ENCODE measurements at places on chromosomes 4 and X.
A peak's percentile ranks its signal among the peaks of the same experiment; 100 is the strongest.

GRCh38 chr4:73589887-73590801, 30.1 kb downstream of the RASSF6 start:
- peak; percentile 64 for DNase-seq

DNA sequence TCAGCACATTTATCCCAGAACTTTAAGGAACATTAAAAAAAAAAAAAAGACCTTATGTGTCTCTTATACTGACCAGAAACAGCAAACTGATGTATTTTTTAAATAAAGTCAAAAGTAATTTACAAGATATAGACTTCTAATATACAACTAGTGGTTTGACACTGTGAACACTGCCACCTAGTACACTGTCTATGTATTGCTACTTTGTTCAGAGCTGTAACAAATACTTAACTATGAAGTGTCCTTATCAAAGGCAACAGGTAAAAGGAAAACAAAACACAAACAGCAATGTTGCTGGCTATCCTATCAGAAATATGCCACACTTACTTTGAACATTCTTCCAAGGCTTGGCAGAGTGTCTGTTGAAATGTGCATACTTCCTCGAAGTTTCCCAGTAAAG, 60.4 kb downstream of the CD40LG start:
- DNase-seq: no peak

DNA sequence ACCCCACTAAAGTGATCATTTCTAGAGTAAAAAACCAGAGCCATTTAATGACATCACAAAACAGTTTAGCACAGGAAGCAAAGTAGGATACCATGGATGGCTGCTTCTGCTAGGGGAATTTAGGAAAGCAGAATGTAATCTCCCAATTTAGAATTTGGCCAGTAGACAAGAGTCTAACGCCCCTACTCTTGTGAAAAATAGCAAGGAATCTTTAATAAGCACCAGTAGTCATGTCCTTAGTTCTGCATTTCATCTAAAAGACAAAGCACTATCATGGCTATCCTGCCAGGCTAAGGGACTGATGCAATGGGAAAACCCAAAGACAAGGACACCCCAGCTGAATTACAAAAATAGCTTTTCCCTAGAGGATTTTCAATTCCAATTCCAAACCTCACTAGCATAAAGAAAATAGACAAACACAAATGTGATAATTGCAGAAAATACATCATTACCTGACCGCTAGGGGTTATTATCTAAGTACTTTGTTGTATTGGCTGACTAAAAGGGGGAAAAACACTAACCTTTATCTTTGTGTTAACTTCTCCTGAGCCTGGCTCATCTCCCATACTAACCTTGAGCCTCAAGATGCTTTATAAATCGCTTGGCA, 2.6 kb upstream of the AMMECR1 start:
- no peak for DNase-seq

- no peak for DNase-seq
Measured at GRCh38 chr4:109728385-109728784, 1.5 kb downstream of the PLA2G12A start.

DNA sequence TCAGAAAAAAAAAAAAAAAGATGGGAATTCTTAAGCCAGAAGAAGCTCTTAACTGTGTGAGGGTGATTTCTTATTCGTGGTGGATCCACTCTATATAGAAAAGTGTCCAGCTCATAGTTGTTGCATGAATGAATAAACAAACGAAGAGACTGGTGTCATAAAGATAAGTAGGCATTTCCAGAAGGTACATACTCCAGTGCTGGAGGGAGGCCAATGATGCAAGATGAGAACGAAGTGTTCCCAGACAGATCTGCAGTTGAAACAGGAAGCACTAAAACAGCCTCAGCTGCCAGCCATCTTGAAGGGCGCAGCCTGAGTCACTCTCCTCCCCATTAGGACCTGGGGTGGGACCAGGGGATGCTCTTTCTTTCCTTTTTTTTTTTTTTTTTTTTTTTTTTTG, 47.4 kb upstream of the HOPX start:
- DNase-seq: no peak

GRCh38 chrX:55167901-55168300, 52.2 kb upstream of the PAGE5 start:
- DNase-seq: no peak

GRCh38 chr4:148847544-148848255, 405.5 kb upstream of the NR3C2 start:
- no peak for DNase-seq

GRCh38 chrX:120536061-120536460, 24.7 kb downstream of the CUL4B start:
- no peak for DNase-seq

GRCh38 chrX:127762663-127763062, 289.5 kb downstream of the ACTRT1 start:
- DNase-seq: no peak

DNA sequence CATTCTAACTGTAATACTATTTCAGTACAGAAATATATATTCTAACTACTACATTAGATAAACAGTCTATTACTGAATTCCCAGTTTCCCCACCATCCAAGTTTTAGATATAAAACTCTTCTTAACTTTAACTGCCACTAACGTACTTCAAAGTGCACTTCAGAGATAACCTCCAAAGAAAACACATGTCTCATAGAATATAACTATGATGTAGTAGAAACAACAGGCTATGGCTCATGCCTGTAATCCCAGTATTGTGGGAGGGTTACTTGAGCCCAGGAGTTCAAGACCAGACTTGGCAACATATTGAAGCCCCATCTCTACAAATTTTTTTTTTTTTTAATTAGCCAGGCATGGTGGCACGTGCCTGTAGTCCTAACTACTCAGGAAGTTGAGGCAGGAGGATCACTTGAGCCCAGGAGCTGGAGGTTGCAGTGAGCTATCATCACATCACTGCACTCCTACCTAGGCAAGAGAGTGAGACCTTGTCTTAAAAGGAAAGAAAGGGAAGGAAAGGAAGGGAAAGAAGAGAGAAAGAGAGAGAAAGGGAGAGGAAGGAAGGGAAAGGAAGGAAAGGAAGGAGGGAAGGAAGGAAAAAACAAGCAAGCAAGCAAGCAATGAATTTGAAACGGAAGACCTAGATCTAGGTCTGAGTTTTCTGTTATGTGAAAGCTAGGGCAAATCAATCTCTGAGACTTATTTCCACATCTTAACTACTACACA, 4.8 kb downstream of the HAUS3 start:
- no peak for DNase-seq

DNA sequence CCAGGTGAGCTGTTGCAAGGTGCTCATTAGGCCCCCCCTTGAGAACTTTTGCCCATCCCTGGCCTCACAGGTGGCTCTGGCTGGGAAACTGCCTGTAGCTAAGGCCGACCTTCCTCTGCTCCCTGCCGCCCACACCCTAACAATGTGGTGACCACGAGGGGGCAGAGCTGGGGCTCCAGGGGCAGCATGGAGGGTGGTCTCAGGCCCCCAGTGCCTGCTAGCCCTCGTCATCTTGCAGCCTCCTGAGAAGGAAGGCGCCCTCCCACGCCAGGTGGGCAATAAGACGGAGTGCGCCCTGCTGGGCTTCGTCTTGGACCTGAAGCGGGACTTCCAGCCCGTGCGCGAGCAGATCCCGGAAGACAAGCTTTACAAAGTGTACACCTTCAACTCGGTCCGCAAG, 32.4 kb downstream of the ATP2B3 start:
- no peak for DNase-seq

GRCh38 chr4:99960648-99961047, 10.6 kb upstream of the H2AZ1 start:
- no peak for DNase-seq

- DNase-seq: no peak
Measured at GRCh38 chr4:182142176-182143085, 100.8 kb upstream of the TENM3 start.

- DNase-seq: peak; percentile 16
Measured at GRCh38 chrX:3777416-3777815, 64.0 kb upstream of the PRKX start.

DNA sequence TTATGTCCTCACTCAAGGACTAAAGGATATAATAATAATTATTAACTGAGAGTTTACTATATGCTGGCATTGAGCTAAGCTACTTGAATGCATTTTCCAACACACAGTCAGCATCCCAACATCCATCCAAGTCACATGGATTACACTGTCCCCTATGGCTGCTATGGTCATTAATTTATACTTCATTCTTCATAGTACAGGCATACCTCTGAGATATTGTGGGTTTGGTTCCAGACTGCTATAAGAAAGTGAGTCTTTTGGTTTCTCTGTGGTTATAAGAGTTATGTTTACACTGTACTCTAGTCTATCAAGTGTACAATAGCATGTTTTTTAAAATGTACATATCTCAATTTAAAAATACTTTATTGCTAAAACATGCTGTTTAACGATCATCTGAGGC, 89.2 kb downstream of the LNX1 start:
- DNase-seq: no peak

- no peak for DNase-seq
Measured at GRCh38 chrX:141609111-141609510, 19.6 kb downstream of the SPANXA2 start.

GRCh38 chrX:106286053-106286650, 118.0 kb downstream of the PWWP3B start:
- no peak for DNase-seq

DNA sequence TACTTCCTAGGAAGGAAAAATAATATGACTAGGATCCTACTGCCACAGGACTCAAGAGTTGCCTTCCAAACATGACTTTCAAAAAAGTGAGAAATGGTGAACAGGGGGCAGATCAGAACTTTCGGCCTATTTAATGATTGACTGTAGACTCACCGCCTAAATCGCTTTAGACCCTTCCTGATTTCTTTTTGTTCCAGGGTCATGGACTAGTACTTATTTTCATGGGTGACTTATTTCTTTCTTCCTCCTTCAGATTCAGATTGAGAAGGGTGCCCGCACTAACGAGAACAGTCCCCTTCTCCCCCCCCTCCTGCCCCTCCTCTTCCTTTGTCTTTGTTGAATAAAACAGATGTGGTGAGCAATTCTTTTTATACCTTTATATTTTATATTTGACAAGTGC, 48.0 kb upstream of the KLHL8 start:
- no peak for DNase-seq

GRCh38 chr4:123750044-123750443, 353.4 kb downstream of the SPRY1 start:
- no peak for DNase-seq

DNA sequence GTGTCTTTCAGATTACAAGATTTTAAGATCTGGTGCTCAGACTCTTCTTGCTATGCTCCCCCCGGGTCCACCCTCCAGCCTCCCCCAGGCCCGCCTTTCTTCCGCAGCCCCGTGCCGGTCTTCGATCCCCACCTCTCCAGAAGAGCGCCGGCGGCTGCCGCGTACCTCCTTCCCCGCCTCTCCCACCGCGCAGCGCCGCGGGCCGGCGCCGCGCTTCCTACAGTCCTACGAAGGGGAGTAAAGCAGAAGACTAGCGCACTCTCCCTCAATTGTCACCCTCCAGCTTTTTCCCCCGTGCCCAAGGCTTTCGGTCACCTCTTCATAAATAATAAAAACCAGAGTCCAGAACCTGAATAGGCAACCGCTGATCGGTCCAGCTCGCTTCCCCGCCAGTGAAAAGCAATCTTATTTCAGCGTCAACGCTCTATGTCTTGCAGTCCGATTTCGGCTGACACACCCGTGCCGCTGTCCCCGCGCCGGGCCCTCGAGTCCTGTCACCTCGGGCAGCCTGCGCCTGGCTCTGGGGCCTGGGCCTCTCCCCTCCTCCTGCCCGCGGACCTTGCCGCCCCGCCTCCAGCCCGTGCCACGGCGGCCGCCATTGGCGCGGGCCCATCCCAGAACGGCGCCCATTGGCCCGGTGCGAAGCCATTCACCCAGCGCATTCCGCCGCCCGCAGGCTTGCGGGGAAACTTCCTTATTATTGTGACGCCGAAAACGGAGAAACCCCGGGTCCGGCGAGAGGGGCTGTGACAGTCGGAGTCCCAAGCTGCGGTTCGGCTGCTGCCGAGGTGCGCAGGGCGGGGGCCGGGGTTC, at the start of gene HERC3:
Gene HERC3, plus strand, starts transcription at position 694 of the 813 bp plus-strand sequence. CDS start 13,344 bp downstream, outside the sequence.
- peak; percentile 82 for DNase-seq

- no peak for DNase-seq
Measured at GRCh38 chrX:65690057-65690855, 22.8 kb downstream of the MSN start.

DNA sequence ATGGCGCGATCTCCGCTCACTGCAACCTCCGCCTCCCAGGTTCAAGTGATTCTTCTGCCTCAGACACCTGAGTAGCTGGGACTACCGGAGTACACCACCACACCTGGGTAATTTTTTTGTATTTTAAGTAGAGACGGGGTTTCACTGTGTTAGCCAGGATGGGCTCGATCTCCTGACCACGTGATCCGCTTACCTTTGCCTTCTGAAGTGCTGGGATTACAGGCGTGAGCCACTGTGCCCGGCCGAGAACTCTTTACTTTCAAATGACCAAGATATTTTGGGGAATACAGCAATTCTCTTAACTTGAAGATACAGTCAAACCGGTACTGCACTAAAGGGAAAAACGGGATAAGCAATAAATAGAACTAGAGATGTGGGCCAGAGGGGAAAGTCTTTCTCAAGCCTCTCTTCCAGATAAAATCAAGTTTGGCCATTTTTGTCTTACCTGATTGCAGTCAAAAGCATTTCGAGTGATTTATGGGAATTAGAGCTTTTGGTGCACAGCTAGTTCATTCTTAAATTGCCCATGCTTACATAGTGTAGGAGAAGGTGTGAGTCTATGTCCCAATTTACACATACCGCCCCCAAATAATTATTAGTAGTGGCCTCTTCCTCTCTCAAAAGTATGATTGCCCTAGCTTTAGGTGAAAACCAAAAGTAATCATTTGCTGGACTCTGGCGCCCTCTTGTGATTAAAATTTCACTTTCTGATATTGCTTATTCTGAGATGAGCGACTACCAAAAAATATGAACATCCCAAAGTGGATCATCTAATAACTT, 53.2 kb upstream of the ABCG2 start:
- DNase-seq: peak; percentile 43

All from SK-N-DZ (cell line).